ENCODE measurements at places on chromosomes 6 and 20.

DNA sequence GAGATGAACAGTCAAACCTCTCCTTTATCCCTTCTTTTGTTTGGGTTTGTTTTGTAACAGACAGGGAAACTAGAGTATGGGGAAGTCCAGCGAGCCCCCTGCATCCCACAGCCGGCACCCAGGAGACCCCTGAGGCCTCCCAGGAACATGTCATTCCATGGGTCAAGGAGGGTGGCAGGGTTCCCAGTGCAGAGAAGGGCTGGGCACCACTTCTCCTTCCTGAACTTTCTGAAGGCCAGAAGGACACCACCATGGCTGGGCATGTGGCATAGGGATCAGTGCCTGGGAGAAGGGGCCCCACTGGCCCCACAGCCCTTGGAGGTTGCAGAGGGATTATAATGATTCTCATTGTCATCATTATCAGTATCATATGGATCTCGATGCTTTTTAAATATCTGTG, 13.9 kb upstream of the CST7 start:
- no peak for DNase-seq

- DNase-seq = no peak
These were observed 23.7 kb upstream of the TAF4 start for GRCh38 chr20:62089393-62089792.

GRCh38 chr6:55643861-55644260, 64.9 kb upstream of the HMGCLL1 start:
- DNase-seq = peak; percentile 17

DNA sequence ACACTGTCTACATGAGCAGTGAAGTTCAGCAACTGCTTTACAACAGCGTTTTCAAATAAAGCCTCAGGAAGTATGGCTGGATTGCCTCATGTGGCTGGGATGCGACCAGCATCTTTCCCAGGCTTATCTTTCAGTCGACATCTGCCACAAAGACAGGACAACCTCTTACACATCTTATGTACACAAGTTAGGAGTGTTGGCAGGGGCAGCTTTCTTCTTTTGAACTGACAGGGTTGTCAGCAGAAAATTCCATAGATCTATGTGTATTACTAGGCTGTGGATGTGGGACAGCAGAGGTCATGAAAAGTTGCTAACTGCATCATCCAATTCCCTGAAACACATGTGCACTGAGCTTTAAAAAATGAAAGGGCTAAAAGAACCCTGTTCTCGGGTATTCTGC, 48.1 kb downstream of the PLAGL1 start:
- DNase-seq = no peak

GRCh38 chr6:169378620-169379381, 125.2 kb upstream of the THBS2 start:
- no peak for DNase-seq

DNA sequence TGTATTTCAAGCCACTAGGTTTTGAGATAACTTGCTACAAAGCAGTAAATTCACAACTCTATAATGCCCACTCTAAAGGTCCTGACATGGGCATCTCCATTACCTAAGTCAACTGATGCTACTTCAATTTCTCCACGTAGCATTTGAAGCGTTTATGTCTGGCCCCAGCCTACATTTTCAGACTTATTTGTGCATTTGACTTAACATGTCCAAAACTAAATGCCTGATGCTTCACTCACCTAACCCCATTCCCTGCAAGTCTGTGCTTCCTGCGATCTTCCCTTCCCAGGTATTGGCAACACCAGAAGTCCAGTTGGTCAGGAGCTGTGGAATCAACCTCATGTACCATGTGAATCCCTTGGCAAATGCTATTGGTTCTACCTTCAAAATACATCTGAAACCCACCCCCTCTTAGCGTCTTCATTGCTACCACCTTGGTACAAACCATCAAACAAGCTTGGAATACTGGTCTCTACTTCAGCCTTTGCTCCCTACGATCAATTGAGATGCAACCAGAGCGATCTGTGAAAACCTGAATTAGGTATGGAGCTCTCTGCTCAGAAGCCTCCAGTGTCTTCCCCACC, 12.8 kb upstream of the ZNFX1 start:
- DNase-seq = no peak

- DNase-seq = no peak
These were observed 41.5 kb downstream of the CTCFL start for GRCh38 chr20:57483287-57484050.

DNA sequence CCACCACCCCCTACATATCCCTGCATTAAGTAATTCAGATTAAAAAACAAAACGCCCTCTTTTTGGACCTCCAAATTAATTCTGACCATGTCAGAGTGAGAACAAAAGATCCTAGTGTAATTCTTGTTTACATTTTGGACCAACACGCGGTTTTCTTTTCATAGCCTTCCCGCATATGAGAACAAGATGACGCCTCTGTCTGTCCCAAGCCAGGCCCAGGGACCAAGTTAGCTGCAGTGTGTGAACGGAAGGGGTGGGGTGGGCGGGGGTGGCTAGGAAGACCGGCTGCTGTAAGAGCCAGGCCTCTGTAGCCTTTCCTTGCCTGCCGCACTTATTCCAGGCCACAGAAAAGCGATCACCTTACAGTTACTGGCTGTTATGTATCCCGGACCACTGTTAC, 68.0 kb downstream of the PLCG1 start:
- DNase-seq = no peak

DNA sequence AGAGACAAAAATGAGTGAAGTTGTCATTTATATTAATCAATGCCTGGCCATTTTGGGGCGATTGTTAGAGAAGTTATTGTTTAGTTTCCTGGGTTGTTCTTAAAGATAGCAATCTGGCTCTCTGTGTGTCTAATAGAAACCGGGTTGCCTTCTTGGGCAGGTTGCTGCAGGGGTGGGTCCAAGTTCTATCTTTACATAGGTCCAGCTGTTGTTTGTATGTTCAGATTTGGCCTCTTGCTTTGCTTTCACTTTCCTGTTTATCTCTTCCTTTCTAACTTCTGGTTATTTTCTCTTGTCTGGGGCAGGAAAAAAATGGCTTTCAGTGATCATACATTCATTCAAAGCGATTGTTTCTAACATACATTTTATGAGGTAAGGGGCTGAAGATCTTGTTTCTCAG, 128.4 kb upstream of the NOX3 start:
- DNase-seq = peak; percentile 15

DNA sequence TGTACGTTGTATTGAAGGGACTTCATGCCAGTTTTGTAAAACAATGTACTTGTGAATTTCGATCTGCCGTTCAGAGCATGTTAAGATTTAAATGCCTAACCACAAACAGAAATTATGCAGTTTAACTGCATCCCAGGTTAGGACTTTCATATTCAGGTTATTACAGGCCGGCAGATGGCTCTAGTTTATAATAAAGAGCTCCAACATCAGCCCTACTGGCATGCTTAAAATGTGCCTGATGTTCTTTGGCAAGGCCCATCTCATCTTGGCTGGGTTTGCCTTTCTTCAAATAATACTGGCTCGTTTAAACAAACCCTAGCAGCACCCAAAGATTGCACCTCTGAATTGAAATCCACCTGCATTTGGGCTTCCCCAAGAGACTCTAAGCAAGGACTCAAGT, 169.3 kb upstream of the RIN2 start:
- DNase-seq = no peak

GRCh38 chr6:50278663-50279062, 228.9 kb upstream of the DEFB112 start:
- peak; percentile 7 for DNase-seq

GRCh38 chr6:151999194-151999593, 191.7 kb downstream of the ESR1 start:
- DNase-seq = no peak

DNA sequence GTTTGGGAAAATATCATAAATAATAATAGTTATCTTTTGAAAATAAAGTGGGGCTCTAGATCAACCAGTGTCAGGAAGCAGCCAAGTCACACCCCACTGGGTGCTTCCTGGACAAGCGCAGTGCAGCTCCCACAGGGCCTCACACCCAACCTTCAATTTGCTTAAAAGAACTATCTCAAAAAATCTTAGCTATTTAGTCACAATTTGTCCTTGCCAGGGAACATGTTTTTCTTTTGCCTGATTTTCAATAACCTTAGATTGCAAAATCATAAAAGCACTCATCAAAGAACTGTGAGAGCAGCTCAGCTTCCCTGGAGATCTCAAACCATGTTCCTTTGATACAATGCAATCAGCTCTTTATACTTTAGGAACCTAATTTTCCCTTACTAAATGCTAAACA, 1.6 kb upstream of the NCOA7 start:
- no peak for DNase-seq

- no peak for DNase-seq
These were observed 70.3 kb downstream of the TMEM242 start for GRCh38 chr6:157253017-157253416.

- no peak for DNase-seq
These were observed 133.2 kb upstream of the SSTR4 start for GRCh38 chr20:22901921-22902320.

GRCh38 chr20:57429580-57430200, 38.5 kb downstream of the RBM38 start:
- DNase-seq = no peak

GRCh38 chr20:34083137-34083536, 28.9 kb downstream of the EIF2S2 start:
- peak; percentile 16 for DNase-seq

- no peak for DNase-seq
These were observed 138.7 kb downstream of the ZMYND8 start for GRCh38 chr20:47217482-47218446.

GRCh38 chr20:38320221-38320620, 16.3 kb downstream of the BPI start:
- DNase-seq = peak; percentile 9

DNA sequence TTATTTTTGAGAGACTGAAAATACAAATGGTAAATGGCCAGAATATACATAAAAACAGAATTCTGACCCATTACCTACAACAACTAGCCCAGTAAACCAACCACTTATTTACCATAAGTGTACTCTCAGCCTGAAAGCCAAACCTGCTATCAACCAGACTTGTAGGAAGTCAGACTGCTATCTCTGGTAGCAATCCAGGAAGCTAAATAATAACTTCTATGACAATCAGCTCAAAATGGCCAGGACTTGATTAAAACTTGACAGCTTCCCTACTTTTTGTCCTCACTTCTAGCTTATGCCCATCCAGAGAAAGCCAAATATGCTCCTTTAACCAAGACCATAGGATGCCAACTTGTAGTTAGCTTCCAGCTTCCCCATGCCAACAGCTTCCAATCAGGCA, 4.7 kb upstream of the WTAP start:
- no peak for DNase-seq

DNA sequence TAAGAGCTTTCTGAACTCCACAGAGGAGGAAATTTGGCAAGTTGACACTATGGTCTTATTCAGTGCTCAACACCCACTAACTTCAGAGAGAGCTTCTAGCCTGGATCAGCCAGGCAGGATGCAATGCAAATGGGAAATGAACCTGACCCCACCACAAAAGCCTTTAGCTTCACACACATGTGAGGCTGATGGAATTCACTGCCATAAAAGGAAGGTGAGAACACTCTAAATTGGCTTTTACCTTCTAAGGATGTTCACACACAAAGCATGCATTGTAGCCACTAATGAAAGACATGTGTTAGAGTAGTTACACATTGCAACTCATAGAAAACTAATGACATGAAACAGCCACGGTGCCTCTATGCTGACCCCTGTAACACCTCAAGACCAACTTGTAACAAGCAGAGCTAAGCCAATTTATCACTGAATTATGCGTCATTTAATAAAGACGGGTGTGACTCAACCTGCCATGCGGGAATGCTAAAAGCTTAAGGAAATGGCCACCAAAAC, 262.1 kb downstream of the HACE1 start:
- DNase-seq = no peak

GRCh38 chr6:132298344-132298949, 102.8 kb downstream of the MOXD1 start:
- DNase-seq = peak; percentile 56

DNA sequence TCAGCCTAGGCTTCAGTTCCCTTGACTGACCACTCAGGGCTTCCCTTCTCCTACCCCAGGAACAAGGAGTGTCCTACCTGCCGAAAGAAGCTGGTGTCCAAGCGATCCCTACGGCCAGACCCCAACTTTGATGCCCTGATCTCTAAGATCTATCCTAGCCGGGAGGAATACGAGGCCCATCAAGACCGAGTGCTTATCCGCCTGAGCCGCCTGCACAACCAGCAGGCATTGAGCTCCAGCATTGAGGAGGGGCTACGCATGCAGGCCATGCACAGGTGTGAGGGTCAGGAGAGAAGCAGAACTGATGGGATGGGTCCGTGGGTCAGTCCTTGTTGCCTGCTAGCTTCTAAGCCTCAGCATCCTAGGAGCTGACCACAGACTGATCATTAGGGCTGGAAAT, 1.6 kb downstream of the RING1 start:
- no peak for DNase-seq

DNA sequence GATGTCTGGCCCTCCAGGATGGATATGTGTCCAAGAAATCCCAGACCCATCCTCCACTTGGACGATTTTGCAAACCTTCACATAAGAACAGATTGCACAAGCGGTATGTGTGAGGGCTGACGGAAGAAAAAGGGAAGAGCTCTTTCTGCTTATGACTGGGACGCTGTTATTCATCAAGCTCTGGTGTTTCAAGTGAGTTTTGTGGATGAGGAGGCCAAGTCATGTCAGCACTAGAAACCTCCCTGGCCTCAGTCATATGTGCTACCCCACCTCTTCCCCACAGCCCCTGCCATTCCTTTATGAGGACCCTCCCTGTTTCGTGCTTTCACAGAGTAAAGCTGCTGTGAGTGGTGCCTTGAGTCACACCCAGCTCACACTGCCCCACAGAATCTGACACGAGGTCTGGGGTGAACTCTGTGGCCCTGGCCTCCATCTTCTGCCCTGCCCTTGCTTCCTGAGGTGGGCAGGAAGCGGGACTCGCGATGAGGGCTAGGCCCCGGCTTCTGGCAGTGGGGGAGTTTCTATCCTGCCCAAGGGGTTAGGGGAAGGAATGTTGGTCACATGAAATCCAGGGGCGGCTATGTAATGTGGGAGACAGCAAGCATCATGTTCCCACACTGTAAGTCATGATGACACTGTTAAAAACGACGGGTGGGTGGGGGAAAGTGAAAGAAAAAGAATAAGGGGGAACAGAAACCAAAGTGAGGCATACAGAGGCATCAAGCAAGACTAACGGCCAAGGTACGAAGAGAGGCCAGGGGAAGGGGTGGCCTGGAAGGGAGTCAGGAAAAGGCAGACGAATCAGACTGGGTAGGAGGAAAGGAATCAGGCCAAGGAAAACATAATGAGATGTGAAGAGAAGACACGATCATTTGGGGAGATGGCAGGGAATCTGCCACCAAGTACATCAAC, 78.1 kb downstream of the PRDM1 start:
- DNase-seq = peak; percentile 87

- DNase-seq = no peak
These were observed 163.5 kb upstream of the GJE1 start for GRCh38 chr6:141969201-141969600.

DNA sequence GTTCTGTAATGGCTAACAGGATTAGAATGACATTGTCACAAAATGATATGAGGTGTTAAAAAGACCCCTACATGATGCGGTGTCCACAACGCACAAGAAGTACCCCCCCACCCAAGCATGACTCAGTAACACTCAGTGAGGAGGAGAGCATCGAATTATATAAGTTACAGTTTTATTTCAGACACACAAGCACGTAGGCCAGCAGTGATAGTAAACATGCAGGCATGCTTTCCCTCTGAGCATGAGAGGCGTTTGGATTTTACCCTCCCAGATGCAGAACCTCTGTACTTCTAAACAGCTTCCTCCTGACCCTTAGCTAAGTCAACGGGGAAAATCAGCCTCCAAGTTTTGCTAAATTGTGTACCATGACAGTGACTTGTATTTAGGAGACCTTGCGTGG, 23.9 kb downstream of the GNAS start:
- DNase-seq = no peak

- no peak for DNase-seq
These were observed 294.7 kb downstream of the FOXC1 start for GRCh38 chr6:1904466-1904799.

GRCh38 chr6:38164131-38164481, 344.6 kb downstream of the ZFAND3 start:
- DNase-seq = no peak

Data from mesenchymal stem cell (in vitro differentiated cells and primary cell).